NCI-H187 treated with DMSO at 0.1 percent for 48 hours (cell line): ENCODE measurements at places on chromosomes 1 and 21.

GRCh38 chr1:31874942-31875341, 59.1 kb upstream of the SPOCD1 start:
- no peak for DNase-seq

DNA sequence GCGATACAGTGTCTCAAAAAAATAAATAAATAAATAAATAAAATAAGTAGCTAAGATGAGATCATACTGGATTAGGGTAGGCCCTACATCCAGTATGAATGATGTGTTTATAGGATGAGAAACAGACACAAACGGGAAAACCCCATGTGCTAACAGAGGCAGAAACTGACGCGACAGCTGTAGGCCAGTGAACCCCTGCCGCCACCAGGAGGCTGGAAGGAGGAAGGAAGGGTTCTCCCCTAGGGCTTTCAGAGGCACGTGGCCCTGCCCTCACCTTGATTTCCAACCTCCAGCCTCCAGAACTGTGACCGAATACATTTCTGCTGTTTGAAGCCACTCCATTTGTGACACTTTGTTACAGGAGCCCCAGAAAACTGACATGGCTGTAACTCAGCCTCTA, 38.5 kb downstream of the CHD5 start:
- no peak for DNase-seq

- DNase-seq: no peak
Measured at GRCh38 chr1:164780111-164780812, 221.3 kb downstream of the PBX1 start.

GRCh38 chr1:112540226-112540794, 31.5 kb downstream of the WNT2B start:
- DNase-seq: no peak

GRCh38 chr1:223016890-223017289, 126.2 kb downstream of the TLR5 start:
- DNase-seq: no peak

DNA sequence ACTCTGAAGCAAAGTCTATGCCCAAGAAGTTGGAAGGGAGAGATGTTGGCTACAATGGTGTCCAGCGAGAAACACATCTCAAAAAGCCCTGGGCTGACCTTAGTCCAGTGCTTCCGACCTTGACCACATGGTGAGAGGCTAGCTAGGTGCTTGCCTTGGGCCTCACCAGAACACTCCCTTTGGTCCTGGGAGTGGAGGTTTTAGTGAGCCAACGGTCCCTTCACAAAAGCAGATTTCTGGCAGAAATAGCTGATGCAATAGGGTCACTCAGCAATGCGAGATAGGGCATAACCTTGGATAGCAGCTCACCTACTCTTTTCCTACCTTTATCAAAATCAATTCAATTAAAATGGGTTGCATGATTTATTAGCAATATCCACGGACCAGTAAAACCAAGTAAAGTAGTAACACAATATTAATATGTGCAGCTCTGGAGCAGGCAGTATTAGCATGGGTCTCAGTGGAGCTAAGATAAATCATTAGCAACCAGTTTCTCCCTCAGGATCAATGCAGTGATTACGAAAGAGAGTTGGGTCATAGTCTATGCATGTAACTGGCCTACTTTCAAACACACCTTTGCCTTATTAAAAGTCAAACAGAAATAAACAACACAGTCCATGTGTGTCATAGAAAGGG, 1.9 kb downstream of the SLC30A10 start:
- DNase-seq: no peak

- DNase-seq: no peak
Measured at GRCh38 chr1:109111386-109112055, 2.4 kb upstream of the ELAPOR1 start.

- no peak for DNase-seq
Measured at GRCh38 chr1:24903955-24904730, 25.9 kb downstream of the RUNX3 start.

DNA sequence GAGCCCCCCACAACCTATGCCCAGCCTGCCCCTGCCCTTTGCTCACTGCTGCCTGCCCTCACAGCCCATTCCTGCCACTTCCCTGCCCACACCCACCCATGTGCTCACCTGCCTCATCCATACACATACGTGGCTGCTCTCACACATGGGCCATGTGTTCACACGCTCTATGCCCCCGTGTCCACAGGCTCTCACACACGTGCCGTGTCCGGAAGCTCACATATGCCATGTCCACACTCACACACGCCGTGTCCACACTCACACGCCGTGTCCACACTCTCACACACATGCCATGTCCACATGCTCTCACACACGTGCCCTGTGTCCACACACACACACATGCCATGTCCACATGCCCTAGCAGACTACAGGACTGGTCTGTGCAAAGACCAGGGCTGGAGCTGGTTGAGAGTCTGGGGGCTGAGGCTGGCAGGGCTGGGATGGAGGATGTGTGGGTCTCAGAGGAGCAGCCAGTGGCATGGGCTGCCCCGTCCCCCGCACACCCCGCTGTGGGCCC, 583 bp upstream of the RNF223 start:
- DNase-seq: no peak
